ENCODE measurements at places on chromosomes 4 and X.

DNA sequence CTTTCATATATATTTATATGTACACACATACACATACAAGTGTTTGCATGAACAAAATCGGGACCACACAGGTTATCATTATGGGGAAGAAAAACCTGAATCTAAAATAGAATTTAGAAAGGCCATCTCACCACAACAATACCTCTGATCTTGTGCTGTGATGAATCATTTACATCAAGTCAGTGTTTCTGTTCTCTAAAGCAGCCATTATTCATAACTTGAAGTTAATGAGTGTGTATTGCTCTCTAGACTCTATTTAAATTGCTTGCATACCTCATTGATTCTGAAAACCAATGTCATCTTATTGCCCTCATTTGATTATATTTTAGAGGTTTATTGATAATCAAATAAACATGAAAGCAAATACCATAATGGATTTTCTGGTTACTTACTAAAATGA is 71.6 kb downstream of the FAM114A1 start:
- DNase-seq: no peak

DNA sequence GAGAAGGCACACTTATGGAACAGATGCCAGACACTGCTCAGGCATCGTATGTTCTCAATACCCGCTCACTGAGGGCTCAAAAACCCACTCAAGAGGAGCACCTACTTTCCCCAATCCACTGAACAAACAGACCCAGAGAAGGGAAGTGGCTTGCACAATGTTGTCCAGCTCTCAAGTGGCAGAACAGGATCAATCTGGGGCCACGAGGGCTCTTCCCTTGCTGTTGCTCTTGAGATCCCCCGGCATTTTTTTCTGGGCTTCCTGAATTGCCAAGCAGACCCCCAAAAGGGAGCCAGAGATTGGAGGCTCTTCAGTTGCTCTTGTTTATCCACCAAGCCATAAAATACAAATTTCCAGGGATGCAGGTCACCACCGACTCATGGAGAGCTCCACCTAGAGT is 35.7 kb downstream of the IDS start:
- no peak for DNase-seq

DNA sequence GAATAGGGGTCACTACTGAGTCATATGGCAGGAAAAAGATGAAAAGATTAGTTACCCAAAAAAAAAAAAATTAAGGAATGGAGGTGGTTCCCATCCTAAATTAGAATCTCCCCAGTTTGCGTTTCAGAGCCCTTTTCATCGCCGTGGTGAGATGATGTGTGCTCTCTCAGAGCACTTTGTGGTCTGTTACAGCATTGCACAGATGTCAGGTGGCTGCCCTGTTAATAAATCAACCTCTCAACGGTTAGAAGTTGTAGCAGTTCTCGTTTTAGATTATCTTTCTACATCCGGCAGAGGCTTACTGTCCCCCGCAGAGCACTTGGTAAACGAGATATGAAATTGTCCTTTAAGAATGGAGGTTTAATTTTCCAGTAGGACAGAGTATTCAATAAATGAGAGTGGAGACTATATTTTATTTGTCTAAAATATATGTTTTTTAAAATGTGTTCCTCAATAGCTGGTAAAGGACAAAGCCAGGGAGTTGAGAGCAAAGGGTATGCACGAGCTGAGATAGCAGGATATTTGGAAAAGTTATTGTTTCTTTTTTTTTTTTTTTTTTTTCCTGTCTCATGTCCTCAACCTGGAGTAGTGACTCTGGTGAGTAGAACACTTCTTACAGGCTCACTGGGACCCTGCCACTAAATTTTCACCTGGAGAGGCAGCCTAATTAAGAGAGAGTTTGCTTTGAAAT is 26.9 kb downstream of the AFF1 start:
- DNase-seq: no peak

DNA sequence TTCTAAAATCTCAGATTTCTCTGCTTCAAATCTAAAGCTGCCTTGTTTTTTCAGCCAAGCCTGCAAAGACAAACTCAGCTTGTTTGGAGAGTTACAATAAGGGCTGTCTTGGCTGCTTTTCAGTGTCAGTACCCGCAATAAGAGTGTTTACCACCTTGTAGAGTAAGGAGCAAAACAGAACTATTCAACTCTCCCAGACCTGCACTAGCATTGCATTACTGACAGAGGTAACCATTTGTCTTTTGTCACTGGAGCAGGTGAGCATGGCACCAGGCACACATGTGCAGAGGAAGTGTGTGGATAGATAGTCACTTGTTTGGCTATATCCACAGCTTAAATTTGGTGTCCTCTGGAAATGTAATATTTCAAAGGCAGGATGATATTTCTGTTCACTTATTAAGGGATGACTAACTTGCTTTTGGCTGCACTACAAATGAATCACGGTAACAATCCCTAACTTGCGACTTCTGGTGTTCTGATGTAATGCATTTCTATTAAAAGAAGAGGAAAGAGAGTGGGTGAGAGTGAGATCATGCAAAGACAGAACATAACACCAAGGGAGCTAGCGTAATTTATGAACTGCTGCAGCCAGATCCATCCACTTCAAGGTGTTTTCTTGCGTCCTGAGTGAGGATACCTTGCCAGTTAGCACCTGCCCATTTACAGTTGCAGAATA is 38.6 kb downstream of the PTCHD1 start:
- no peak for DNase-seq

DNA sequence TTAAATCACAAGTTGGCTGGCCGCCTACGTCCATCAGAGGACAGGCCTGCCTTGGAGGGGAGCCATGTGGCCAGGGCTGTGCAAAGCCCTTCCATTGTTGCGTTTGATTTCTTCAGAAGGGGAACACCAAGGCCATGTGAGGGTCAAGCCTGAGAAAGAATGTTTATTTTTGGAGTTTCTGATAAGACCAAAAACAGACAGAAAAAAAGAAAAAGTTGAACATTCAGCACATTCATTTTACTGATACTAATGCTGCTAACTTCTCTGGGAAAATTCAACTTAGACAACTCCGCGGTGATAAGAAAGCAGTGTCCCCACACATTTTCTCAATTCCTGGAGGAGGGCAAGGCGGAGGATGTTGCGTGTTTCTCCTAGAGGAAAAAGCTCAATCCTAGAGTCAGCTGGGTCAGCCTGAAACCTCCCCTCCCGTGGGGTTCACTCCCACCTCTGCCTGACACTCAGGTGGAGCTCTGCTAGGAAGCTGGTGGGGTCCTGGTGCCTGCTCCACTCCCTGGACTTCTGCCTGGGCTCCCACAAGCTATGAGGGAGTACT is 63.5 kb downstream of the ANAPC4 start:
- DNase-seq: no peak

DNA sequence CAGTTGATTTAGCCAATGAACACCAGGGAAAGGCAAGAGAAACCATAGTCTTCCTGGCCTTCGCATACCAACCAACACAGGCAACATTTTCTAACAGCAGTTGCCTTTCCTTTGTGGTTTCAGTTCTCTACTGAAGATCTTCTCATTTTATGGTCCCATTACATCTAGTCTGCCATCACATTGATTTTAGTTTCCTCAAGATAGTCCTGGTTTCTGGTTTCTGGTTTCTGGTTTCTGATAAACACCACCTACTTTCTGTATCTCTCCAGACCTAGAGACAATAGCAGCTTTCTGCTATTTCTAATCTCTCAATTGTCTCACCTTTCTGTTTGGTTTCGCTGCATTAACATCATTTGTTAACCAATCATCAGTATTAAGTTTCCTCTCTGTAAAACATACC is 646.3 kb upstream of the SPANXN1 start:
- no peak for DNase-seq

DNA sequence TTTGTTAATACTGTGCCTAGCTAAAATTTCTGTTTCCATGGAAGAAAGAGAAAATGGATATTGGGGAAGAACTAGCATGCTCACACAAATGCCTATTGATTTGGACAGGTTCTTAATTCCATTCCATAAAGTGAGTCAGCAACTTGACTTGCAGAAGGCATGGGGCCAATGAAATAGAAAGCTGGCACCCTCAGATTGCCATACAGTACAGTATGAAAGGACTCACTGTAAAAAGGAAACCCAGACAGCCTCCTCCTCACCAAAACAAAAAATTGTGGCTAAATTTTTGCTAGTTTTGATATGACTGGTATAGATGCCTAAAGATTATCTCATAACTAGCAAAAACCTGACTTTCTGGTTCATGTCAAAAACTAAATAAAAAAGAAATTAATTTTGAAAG is 11.2 kb upstream of the TAB3 start:
- no peak for DNase-seq

DNA sequence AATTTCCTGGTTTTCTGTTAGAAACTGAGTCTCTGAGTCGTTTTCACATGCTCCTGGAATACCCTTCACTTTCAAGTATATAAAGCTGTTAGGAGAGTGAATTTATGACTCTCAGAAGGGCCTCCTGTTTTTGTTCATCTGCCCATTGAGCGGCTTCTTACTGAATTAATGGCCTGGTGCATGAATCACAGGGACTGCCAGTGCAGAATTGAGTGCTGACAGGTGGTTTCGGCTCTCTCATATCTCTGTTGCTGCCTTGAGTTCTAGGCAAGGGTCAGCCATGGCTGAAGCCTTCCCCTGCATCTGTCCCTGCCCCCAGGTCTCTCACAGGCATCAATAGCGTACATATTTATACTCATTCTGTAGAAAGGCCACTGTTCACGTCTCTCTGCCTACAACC is 22.7 kb upstream of the SEPSECS start:
- no peak for DNase-seq

DNA sequence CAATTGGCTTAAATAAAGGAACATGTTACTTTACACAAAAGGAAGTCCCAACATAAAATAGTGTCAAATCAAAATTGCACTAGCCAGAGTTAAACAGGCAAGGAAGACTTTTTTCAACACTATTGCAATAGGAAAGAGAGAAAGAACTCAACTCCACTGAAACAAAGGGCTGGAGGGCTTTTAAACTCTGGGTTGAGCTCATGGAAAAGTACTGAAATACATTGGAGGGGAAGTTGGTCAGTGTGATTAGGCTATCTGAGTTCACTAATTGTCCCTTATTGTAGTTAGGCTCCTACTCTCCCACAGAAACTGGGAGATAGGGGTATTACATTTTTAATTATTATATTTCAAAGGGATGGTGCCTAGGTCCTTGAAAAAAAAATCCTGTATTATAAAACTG is 491.2 kb upstream of the LCORL start:
- DNase-seq: no peak

GRCh38 chr4:128571747-128572146 is 237.8 kb upstream of the JADE1 start:
- DNase-seq: peak; percentile 72

- peak; percentile 59 for DNase-seq
Measured at GRCh38 chrX:20252381-20253231, 14.1 kb downstream of the RPS6KA3 start.

GRCh38 chrX:6384371-6384770 is 150.5 kb downstream of the VCX3A start:
- no peak for DNase-seq

GRCh38 chrX:28609003-28609402 is 21.8 kb downstream of the IL1RAPL1 start:
- no peak for DNase-seq

DNA sequence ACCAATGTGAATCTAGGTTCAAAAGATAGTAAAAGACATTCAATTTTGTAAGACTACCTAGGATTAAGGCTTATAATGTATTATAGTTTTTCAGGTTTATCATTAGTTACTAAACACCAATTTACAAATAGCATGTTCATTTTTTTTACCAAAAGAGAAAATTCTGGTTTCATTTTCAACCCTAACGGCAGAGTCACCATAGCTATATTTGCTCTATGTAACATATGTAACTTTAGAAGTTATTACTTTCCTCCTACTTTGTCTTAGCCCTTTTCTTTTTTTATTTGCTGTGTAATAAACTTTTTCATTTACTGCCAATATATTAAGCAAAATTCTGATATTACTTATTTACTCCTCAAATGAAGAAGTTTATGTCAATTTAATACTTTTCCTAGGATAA is 639.6 kb downstream of the ARAP2 start:
- DNase-seq: no peak

- DNase-seq: no peak
Measured at GRCh38 chr4:177190995-177191580, 118.6 kb upstream of the NEIL3 start.

All from SK-MEL-5 (cell line).